SK-N-SH (cell line): ENCODE measurements at places on chromosomes 13 and 19.

DNA sequence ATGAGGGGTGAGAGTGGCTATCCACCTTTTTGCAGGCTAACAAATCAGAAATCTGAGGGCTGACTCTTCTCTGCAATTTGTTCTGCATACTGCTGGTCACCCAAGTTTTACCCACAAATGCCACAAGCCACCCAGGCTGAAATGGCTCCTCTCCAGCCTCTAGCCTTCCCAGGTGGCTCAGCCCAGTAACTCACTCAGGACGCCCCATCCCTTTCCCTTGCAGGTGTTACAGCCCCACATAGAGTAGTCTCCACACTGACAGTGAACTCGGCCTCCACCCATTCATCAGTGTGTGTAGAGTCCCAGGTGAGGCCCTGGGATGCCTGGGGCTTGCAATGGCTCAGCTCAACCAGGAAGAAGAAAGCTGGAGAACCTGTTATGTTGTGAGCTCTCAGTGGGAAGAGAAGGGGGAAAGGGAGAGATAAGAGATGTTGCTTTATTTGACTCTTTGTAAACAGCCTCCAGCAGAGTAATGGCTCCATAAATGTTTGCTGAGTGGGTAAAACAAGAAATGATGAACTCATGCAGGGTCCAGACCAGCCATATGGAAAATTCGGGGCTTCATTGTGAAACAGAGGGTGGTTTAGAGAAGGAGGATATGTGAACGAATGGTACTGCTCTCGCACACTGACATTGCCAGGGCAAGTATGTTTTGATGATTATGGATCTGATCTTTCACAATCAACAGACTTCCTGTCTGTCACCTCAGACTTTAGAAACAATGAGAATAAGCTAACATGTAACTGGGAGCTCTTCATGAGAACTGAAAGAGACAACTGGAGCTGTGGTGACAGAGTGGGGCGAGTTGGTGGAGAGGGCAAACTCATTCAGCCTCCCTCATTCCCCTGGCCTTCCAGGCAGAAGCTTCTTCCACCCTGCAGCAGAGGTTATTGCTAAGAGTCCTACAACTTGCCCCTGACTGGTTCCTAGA is 74.2 kb upstream of the RFC3 start:
- DNase-seq, result no peak

DNA sequence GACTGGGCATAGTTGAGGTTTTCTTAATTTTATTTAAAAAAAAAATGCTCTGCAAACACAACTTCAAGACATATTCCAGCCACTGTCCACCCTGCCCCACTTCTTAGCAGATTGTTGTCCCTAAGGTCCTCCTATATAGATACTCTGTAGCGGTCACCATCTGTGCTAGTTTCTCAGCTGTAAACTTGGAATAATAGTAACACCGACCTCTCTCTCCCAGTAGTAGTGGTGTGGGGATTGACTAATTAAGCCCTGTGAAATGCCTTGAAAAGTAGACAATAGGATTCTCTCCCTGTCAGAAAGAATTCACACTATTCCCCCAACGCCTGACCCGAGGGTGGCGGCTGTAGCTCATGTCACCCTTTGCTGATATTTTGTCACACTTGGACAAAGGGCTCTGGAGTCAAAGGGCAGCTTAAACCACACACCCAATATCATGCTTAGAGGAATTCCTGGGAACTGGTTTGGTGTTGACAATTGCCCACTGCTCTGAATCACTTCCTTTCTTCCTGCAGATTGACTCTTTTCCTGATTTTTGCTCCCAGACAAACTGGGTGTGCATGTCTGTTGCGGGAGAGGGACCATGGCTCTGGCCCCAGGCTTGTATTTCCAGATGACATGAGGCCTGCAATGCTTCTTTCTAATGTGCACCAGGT is 9.2 kb upstream of the SERP2 start:
- no peak for DNase-seq

- DNase-seq, result no peak
These were observed 8.0 kb downstream of the APC2 start for GRCh38 chr19:1457892-1458291.

GRCh38 chr19:42271045-42271419 is 2.0 kb downstream of the CIC start:
- DNase-seq, result no peak

DNA sequence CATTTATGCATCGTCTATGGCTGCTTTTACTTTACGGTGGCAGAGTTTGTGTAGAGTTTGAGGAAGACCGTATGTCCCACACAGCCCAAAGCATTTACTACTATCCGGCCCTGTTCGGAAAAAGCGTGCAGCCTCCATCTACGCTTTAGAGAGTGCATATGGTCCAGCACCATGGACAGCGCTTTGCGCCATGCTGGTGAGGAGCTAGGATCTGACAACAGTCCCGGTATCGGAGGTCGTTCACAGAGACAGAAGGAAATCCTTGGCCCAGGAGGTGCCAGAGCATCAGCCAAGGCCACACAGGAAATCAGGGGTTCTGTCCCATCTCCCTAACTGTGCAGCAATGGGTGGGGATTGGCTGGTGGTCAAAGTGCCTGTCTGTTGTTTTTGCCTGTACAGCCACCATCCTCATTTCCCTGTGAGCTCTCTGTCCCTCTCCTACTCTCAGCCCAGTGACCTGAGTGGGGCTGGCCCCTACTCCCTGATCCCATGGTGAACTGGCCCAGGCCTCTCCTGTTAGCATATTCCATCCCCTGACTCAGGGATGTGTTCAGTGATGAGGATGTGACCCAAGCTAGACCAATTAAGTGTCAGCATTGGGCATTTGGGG is 16.2 kb upstream of the PRODH2 start:
- no peak for DNase-seq

- DNase-seq, result no peak
These were observed 28.3 kb downstream of the INSR start for GRCh38 chr19:7265963-7266362.

- no peak for DNase-seq
These were observed 344.3 kb upstream of the SGCG start for GRCh38 chr13:22836475-22836874.

DNA sequence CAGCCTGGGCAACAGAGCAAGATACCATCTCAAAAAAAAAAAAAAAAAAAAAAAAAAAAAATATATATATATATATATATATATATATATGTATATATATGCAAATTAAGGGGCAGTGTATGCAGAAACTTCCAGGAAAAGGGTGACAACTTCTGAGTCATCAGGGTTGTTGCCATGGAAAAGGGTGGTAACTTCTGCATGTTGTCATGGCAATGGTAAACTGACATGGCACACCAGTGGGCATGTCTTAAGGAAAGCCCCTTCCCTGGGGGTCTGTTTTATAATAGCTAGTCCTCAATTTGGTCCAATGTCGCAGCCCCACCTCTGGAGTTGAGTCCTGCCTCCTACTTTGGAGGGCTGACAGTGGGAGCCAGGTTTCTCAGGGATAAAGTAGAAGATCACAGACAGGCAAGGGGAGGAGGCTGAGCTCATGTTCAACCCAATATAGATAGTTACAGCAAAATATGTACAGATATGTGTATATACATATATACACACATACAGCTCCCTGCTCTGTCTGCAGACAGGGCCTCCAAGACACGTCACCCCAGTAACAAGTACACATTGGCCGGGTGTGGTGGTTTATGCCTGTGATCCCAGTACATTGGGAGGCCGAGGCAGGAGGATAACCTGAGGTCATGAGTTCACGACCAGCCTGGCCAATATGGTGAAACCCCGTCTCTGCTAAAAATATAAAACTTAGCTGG is 7.2 kb upstream of the FCHO1 start:
- no peak for DNase-seq

DNA sequence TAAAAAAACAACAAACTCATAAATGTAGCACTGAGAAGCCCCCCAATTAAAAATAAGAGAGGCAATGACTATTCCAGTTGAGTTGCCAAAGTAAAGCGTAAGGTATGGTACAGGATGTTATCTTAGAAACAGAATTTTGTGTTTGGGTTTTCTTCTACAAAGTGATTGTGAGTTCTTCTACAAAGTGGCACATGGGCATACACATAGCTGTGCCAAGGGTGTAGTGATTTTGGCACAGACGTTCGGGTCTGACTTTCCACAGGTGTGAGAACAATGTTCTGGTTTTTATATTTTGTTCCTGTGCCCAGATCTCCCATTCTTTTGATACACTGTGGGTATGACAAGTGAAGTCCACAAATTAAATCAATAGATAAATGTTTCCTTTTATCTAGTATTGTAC is 190.1 kb upstream of the CSNK1A1L start:
- DNase-seq, result no peak

DNA sequence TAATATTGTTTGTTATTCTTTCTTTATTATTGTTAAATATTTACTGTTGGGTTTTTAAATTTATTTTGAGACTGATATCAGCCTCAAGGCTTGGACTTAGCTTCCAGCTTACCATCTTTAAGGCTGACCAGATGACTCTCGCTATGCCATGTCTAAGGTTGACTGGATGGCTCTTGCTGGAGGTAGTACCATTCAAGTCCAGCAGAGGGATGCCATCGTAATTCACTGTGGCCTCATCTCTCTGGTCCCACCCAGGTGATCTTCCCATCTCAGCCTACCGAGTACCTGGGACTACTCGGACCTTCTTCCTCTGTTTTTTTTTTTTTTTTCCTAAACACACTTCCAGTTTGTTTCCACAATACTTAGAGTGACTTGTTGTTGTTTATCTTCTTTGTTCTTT is 41.7 kb upstream of the ZNF91 start:
- DNase-seq, result no peak

- DNase-seq, result no peak
These were observed 222.4 kb downstream of the UQCRFS1 start for GRCh38 chr19:28990522-28990921.

DNA sequence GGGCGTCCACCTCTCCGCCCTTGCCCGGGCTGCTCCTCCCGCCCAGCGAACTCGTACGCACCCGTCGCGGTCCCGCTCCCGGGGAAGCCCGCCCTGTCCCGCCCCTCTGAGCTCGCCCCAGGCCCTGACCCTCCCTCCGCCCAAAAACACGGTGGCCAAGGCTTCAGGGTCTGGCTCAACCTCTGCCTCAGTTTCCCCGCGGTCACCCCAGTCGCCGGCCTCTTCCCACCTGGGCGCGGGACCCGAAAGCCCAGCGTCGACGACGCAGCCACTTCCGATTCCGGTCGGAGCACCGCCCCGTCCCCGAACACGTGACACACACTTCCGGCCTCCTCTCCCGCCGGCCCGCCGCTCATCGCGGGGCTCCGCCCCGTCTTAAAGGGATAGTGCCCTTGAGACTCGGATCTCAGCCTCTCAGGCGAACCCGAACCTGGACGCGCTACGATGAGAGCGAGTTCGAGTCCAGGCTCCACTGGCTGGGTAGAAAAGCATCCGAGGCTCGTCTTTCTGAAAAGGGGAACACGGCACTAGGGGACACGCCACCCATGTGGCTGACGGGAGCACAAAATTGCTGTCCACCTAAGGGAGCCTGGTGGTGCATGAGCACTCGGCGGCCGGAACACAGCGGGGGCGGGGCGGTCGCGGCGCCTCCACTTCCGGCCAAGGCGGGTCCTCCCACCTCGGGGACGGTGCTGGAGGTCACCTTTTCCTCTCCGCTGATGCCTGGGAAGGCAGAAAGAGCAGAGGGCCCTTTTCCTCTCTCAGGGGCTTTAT is at the start of gene C19orf25:
TSS of gene C19orf25 (minus strand) at position 282 of the 774 bp plus-strand sequence. CDS start 312 bp downstream, outside the sequence.
- DNase-seq, result peak; percentile 98

GRCh38 chr13:41054919-41055619 is 6.2 kb upstream of the WBP4 start:
- DNase-seq, result peak; percentile 15

- DNase-seq, result no peak
These were observed 34.8 kb downstream of the VAV1 start for GRCh38 chr19:6807291-6807690.

DNA sequence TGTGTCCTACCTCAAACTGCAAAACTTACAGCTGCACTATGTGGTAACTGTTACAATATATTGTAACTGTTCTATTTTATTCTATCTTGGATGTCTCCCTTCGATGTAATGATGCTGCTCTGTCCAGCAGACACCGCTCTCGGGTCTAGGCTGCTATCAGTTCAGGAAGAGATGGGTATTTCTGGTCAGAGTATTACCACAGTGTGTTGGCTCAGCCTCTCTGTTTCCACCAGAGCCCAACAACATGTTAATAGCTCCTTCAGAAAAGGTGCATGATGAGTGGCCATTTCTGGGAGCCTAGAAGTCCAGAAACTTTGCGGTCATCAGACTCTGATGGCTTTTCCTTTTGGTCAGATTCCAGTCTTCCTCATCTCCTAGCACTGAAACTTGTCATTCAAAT is 35.9 kb upstream of the IGFL1 start:
- DNase-seq, result no peak

DNA sequence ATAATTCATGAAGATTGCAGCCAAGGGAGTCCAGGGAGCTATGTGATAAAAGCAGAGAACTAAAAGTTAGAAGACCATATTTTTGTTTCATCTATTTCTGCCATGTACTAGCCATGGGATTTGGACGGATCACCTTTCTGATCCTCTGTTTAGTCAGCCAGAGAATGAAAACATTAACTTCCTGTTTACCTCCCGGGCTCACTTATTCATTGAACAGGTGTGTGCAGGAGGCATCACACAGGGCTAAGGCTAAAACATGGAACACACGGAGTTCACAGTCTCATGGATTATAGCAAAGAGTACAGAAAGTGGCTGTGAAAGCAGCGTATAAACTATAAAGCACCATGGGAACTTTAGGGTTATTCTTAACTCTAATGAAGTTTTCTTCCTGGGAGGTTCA is 96.8 kb downstream of the GPR12 start:
- DNase-seq, result no peak

- DNase-seq, result peak; percentile 53
These were observed at the start of gene VAV1 for GRCh38 chr19:6772028-6772865. VAV1 (plus strand) TSS chr19:6772708; CDS start chr19:6772808, 100 bp downstream.

DNA sequence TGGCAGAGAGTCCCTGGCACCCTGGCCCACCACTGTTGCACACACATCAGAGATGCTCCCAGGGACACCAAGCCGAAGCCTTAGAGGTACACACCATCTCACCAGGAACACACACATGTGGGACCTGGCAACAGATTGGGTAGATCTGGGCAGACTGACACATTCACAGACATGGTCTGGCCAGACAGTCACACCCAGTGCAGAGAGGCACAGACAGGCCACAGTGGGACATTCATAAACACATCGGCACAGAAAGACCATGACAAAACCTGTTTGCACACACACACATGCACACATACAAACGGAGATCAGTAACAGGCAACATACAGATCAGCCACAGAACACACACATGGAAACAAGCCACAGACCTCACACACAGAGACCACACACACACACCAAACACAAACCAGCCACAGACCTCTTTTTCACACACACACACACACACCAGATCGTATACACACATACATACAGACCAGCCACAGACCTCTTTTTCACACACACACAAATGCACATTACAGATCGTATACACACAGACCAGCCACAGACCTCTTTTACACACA is 6.3 kb upstream of the JUNB start:
- DNase-seq, result peak; percentile 49

GRCh38 chr19:46728693-46729339 is 11.9 kb upstream of the PRKD2 start:
- DNase-seq, result peak; percentile 95

- no peak for DNase-seq
These were observed 18.4 kb downstream of the SBNO2 start for GRCh38 chr19:1155352-1156304.

- peak; percentile 67 for DNase-seq
These were observed 708 bp upstream of the ERCC1 start for GRCh38 chr19:45424191-45425058.

GRCh38 chr19:47507924-47508553 is 6.8 kb downstream of the NAPA start:
- no peak for DNase-seq

- peak; percentile 59 for DNase-seq
These were observed 638.2 kb upstream of the SPRY2 start for GRCh38 chr13:80979035-80979641.

- DNase-seq, result no peak
These were observed 13.3 kb downstream of the C3 start for GRCh38 chr19:6707011-6707657.
